ENCODE measurements at places on chromosomes 5 and 9. TPM values are rescaled to one million over a fixed set of nuclear protein-coding genes. Genes with fewer than 3 reads are reported as not detected.

Gene CD180
- total RNA-seq, result not detected

Gene C5orf63
- total RNA-seq, result 6.8 TPM

DNA sequence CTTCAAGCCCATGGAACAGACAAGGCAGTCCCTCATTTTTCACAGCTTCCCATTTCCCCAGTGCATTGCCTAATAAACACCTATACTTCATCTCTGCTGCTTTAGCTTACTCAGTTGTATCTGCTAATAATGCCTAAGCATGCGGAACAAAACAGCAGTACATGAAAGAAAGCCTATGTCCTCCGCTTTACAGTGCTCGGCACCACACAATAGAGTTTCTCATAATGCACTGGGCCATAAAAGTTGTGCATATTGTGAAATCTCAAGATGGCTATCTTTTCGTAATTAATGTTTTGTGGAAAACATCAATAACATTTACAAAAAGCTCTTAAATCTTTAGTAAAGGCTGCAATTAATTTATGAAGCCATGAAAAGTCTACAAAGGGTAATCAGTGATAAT, 69.3 kb downstream of the DENND1A start:
- no peak overlapping the region for H3K4me3 ChIP-seq
- DNase-seq, result peak; percentile 58
- H3K4me1 ChIP-seq, result peaks cover 43% of the 10 kb centered on the region
- no peaks in the 10 kb centered on the region for H3K27me3 ChIP-seq
- H3K36me3 ChIP-seq, result no peaks in the 10 kb centered on the region
- H3K27ac ChIP-seq, result peak overlapping the region; percentile 57

GRCh38 chr5:149549461-149550267, 1.6 kb downstream of the CSNK1A1 start:
- H3K27me3 ChIP-seq, result no peaks in the 10 kb centered on the region
- peaks cover 2% of the 10 kb centered on the region for H3K4me1 ChIP-seq
- peaks cover 51% of the 10 kb centered on the region for H3K36me3 ChIP-seq
- DNase-seq, result peak; percentile 66

DNA sequence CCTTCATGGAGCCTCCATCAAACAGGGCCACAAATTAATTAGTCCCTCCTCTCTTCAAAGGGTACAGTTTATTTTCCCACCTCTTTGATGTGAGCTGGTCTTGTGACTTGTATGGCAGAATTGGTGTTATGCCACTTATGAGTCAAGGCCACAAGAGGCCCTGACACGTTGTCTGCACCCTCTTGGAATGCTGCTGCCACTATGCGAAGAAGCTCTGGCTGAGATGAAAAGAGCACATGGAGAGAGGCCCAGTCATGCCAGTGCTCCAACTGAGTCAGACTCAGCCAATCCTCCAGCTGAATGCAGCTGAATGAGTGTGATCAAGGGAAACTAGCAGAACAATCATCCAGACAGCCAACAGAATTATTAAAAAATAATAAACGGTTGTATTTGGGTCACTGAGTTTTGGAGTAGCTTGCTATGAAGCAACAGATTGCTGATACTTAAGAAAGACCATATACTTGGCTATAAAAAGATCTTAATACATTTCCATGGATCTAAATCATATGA, 128.3 kb downstream of the MARCHF11 start:
- no peak overlapping the region for H3K4me3 ChIP-seq
- no peaks in the 10 kb centered on the region for H3K27me3 ChIP-seq
- no peaks in the 10 kb centered on the region for H3K36me3 ChIP-seq

- no peaks in the 10 kb centered on the region for H3K36me3 ChIP-seq
- no peak overlapping the region for H3K4me3 ChIP-seq
- DNase-seq, result peak; percentile 75
- no peak overlapping the region for H3K27ac ChIP-seq
- H3K27me3 ChIP-seq, result peaks cover 6% of the 10 kb centered on the region
Observed at GRCh38 chr9:134957165-134957944, 39.6 kb upstream of the FCN1 start.

- H3K27me3 ChIP-seq, result no peaks in the 10 kb centered on the region
- no peak overlapping the region for H3K4me3 ChIP-seq
- H3K27ac ChIP-seq, result no peak overlapping the region
- DNase-seq, result no peak
Observed at GRCh38 chr5:6338871-6339270, 39.5 kb downstream of the MED10 start.

DNA sequence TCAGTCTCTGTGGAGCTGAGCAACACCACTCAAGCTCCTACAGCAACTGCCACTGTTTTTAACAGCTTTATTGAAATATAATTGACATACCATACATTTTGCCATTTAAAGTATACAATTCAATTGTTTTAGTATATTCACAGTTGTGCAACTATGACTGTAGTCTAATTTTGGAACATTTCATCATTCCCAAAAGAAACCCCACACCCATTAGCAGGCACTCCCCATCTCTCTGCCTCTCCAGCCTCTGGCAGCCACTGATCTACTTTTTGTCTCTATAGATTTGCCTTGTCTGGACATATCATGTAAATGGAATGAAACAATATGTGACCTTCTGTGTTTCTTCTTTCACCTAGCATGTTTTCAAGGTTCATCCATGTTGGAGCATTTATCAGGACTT, 43.5 kb downstream of the RUSC2 start:
- no peak overlapping the region for H3K27ac ChIP-seq
- H3K27me3 ChIP-seq, result no peaks in the 10 kb centered on the region
- H3K36me3 ChIP-seq, result no peaks in the 10 kb centered on the region
- H3K4me3 ChIP-seq, result no peak overlapping the region

DNA sequence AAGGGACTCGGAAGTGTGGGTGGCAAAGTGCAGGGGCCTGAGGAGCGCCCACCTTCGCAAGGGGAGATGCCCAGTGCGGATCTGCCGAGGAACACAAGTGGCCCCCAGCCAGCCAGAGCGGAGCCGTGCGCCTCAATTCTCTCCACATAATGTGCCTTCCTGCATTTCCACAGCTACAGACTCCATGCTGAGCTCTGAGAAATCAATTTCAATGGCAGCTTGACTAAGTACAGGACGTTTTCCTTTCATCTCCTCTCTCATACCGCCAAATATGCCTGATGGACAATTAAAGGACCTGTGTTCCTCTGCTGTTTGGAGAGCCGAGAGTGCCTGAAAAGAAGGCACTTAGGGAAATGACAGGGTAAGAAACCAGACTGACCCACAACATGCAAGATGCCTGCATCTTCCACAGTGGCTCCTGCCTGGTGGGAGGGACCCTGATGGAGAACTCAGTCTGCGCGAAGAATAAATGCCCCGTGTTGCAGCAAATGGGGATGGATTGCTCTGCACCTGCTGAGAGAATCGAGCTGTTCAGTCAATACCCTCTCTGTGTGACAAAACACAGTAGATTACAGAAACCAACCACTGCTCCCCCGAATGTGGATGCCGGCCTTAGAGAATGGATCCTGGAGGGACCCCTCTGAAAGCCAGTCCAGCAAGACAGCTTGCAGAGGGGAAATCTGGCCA, 38.6 kb upstream of the OLFM1 start:
- no peaks in the 10 kb centered on the region for H3K4me1 ChIP-seq
- peaks cover 16% of the 10 kb centered on the region for H3K27me3 ChIP-seq
- DNase-seq, result no peak
- no peaks in the 10 kb centered on the region for H3K36me3 ChIP-seq

DNA sequence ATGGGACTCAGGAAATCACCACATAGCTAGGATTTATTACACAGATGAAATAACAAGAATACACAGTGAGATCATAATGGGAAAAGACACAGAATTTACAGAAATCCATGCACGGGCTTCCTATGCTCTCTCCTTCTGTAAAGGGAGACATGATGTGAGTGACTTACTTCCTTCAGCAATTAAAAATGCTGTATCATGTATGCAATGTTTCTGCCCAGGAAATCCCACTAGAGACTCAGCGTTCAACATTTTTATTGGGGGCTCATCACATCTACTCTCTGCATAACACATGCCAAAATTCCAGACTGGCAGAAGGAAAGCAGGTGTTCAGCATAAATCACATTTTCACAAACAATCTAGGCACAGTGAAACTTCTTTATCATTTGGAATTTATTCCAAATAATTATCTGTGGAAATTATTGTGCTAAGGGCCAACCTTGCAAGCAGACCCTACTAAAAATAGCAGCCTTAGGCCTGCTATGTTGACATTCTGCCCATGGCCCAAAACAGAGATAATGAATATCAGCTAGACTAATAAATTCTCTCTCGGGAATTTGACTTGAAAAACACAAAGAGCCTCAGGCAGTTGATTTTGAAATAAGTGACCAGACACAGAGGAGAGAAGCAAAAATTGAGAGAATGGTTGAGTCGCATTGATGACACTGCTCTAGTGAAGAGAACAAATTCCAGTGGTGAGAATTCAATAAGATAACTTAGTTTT, 31.4 kb upstream of the SELENOP start:
- no peaks in the 10 kb centered on the region for H3K36me3 ChIP-seq
- H3K4me3 ChIP-seq, result no peak overlapping the region
- DNase-seq, result peak; percentile 45
- H3K4me1 ChIP-seq, result peaks cover 10% of the 10 kb centered on the region
- H3K27ac ChIP-seq, result peak overlapping the region; percentile 34

- H3K36me3 ChIP-seq, result no peaks in the 10 kb centered on the region
- no peaks in the 10 kb centered on the region for H3K4me1 ChIP-seq
- no peak for DNase-seq
- H3K4me3 ChIP-seq, result no peak overlapping the region
- no peak overlapping the region for H3K27ac ChIP-seq
Observed at GRCh38 chr5:41683181-41683580, 172.8 kb upstream of the PLCXD3 start.

GRCh38 chr5:171592736-171593135, 173.3 kb downstream of the FGF18 start:
- H3K27me3 ChIP-seq, result no peaks in the 10 kb centered on the region
- DNase-seq, result no peak
- H3K4me3 ChIP-seq, result no peak overlapping the region
- H3K36me3 ChIP-seq, result no peaks in the 10 kb centered on the region
- peaks cover 4% of the 10 kb centered on the region for H3K4me1 ChIP-seq

GRCh38 chr5:160556846-160557245, 135.2 kb downstream of the PTTG1 start:
- no peaks in the 10 kb centered on the region for H3K4me1 ChIP-seq
- no peak overlapping the region for H3K4me3 ChIP-seq
- H3K27ac ChIP-seq, result no peak overlapping the region
- no peak for DNase-seq

DNA sequence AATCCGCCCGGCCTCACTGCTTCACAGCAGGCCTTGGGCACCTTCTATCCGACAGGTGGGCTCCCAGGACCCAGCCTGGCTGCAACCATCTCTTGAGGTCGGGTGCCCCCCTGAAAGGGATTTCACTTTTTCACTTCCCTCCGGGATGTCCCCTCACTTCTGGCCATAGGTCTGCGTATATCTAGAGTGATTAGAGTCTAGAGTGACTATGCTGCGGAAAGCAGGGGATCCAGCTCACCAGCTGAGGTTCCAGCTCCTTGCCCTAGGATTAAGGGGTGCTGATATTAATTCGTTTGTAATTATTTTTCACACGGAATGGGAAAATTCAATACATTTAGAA, 3.1 kb downstream of the DMRT2 start:
- H3K27ac ChIP-seq, result no peak overlapping the region
- H3K4me1 ChIP-seq, result peaks cover 5% of the 10 kb centered on the region
- no peaks in the 10 kb centered on the region for H3K27me3 ChIP-seq
- no peak overlapping the region for H3K4me3 ChIP-seq

GRCh38 chr5:111704452-111705085, 52.4 kb downstream of the NREP start:
- no peaks in the 10 kb centered on the region for H3K36me3 ChIP-seq
- H3K4me1 ChIP-seq, result 0 out of 2 replicates have a peak, but pooled peaks cover 2% of the 10 kb centered on the region
- no peak overlapping the region for H3K4me3 ChIP-seq
- no peaks in the 10 kb centered on the region for H3K27me3 ChIP-seq
- no peak for DNase-seq
- H3K27ac ChIP-seq, result no peak overlapping the region

GRCh38 chr5:137264041-137264440, 235.1 kb downstream of the SPOCK1 start:
- no peak overlapping the region for H3K4me3 ChIP-seq
- H3K27ac ChIP-seq, result no peak overlapping the region
- no peaks in the 10 kb centered on the region for H3K36me3 ChIP-seq
- H3K27me3 ChIP-seq, result no peaks in the 10 kb centered on the region
- DNase-seq, result no peak
- H3K4me1 ChIP-seq, result no peaks in the 10 kb centered on the region

- DNase-seq, result no peak
- H3K27me3 ChIP-seq, result no peaks in the 10 kb centered on the region
- H3K4me3 ChIP-seq, result no peak overlapping the region
- H3K36me3 ChIP-seq, result no peaks in the 10 kb centered on the region
Observed at GRCh38 chr9:13744261-13744901, 464.9 kb upstream of the MPDZ start.

Measured in SJCRH30 (cell line).